ENCODE measurements at places on chromosomes 12 and 14. TPM values are rescaled to one million over a fixed set of nuclear protein-coding genes. Genes with fewer than 3 reads are reported as not detected.

GRCh38 chr12:132056951-132057350, 87.2 kb downstream of the DDX51 start:
- DNase-seq, result no peak

- DNase-seq, result no peak
Observed at GRCh38 chr14:50805396-50805795, 25.6 kb downstream of the NIN start.

- DNase-seq, result no peak
Observed at GRCh38 chr14:90514015-90514398, 117.2 kb downstream of the CALM1 start.

Gene DCP1B
- total RNA-seq, result 6.2 TPM

GRCh38 chr14:59278111-59278510, 89.6 kb downstream of the DAAM1 start:
- DNase-seq, result peak; percentile 93

Gene TSPAN11
- 2.0 TPM for total RNA-seq

DNA sequence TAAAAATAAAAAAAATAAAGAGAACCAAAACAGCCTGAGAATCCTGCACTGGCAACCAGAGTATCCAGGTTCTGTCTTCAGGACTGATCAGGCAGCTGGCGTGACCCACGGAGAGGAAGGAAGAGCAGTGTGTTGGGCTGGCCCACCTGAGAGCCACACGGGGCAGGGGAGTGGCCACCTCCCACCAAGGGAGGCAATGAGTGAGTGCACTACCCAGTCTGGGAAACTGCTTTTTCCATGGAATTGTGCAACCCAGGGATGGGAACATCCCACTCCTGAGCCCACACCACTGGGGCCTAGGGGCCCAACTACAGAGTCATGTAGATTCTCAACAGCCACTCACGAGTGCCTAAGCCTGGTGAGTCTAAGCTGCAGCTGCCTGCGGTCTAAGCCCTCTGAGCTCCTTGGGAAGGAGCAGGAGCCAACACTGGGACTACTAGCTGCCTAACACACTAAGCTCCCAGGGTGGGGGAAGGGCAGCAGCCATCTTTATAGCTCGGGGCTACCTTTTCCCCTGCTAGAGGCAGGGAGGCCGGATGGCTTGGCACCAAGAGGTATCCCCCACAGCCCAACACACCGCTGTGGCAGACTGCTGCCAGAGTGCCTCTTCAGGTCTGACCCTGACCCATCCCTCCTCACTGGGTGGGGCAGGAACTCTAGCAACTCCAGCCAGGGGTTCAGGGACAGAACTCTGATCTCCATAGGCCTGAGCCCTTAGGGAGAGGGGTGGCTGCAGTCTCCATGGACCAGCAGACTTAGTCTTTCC, 610.9 kb downstream of the RERGL start:
- no peak for DNase-seq

GRCh38 chr14:49058511-49058910, 527.7 kb downstream of the RPS29 start:
- no peak for DNase-seq

DNA sequence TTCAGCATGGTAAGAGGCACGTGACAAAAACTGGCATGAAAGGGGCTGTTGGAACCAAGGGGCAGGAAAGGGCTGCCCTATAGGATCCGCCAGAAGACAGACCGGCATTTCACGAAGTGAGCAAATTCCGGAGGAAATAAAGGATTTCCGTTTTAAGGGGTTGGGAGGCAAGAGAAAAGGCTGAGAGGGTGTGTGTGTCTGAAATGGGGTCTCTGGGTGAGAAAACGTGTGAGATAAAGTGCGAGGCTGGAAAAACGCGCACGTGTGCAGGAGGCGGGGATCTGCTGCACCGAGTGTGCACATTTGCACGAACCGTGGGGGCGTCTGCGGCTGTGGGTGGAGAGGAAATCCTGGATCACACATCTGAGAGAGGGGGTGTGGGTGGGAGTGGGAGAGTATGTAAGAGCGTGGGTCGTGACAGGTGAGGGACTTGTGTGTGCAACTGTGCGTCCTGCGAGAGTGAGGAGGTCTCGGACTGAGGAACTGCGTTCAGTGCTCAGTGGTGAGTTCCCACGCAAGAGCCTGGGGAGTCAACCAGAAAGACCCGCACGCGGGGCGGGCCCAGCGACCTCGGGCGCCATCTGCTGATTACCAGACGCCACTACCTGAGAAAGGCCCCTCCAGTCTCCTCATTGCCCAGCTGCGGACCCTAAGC, 37.0 kb upstream of the P2RX7 start:
- peak; percentile 42 for DNase-seq

DNA sequence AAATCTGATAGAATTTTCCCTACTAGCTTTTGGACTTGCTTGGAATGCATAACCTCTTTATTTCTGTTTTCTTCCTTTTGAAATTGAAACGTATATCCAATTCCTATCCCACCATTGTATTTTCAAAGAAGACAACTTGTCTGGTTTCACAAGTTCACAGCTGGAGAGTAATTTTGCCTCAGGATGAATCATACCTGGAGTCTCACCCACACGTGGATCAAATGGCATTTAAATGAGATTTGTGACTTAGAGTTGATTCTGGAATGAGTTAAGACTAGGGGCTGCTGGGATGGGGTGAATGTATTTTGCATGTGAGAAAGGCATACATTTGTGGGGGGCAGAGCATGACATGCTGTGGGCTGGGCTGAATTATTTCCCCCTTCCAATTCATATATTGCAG, 516.5 kb upstream of the MGAT4C start:
- no peak for DNase-seq

DNA sequence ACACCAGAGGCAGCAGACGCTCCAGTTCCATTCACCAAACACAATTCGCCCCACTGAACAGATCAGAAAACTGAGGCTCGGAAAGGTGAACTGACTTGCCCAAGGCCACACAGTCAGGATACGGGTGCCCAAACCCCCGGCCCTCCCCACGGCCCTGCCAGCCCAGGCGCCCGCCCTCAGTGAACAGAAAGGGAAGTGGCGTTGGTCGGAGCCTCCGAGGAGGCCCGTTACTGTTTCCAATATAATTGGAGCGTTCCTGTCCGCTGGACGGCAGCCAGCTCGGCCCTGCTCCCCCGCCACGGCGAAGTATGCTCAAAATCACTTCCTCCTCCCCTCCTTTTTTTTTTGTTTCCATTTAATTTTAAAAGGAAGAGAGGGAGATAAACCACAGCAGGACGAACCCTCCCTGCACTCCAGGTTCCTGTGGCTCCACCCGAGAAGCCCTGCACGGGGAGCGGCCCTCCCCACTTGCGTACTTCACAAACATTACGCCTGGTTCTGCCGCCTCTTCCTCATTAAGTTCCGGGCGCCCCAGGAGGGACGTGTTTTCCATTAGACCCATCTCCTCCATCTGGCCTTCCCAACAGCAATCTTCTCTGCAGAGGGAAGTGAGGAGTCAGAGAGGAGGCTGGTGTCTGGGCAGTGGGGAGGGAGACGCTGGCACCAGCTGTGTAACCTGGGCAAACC, 61.1 kb downstream of the NCOR2 start:
- DNase-seq, result peak; percentile 48

Gene LRRC10
- not detected for total RNA-seq

Gene STAT2
- total RNA-seq, result 268 TPM

DNA sequence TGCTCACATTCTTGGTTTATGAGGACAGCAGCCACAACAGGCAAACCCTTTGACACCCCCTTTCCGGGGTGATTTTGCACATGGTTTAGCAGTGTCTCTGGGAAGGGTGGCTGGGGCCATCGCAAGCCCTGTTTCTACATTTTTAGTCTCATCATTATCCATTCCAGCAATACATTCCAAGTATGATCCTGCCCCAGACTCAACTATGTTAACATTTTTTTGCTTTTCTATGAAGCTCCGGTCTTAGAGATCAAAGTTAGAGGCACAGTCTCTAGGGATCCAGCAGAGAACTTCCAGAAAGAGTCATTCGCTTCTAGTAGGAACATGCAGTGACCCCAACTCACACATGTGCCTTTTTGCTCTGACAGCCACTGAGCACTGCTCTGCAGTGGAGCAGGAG, 130.9 kb downstream of the TBX5 start:
- DNase-seq, result no peak

Gene LTBP2
- total RNA-seq, result 157 TPM

GRCh38 chr12:28963554-28963953, 185.5 kb upstream of the FAR2 start:
- peak; percentile 66 for DNase-seq

GRCh38 chr14:68297876-68298468, 478.4 kb downstream of the RAD51B start:
- peak; percentile 56 for DNase-seq

GRCh38 chr14:37247791-37248461, 50.2 kb downstream of the MIPOL1 start:
- no peak for DNase-seq

Gene ADAM21
- 0.25 TPM for total RNA-seq

DNA sequence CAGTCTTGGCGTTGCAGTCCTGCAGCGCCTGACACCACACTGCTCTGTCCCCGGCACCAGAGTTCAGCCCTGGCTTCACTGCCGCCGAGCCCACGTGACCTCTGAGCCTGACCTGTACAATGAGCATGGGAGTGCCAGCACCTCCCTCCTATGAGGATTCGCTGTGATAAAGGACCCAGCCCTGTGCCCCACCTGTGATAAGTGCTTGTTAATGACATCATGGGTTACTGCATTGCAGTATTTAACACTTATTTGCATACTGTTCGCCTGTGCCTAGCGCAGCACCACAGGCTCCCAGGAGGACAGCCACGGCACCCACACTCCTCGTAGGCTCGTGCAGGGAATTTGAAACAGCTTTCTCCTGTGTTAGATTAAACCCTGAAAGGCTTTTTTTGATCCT, 118.2 kb upstream of the GSC start:
- no peak for DNase-seq

GRCh38 chr12:48004053-48004941, at the start of gene COL2A1:
COL2A1 (minus strand) TSS chr12:48004476; CDS start chr12:48004321, 155 bp downstream.
- peak; percentile 3 for DNase-seq

GRCh38 chr12:121376754-121377697, 22.9 kb upstream of the RNF34 start:
- no peak for DNase-seq

Gene PPP4R4
- 0.98 TPM for total RNA-seq

DNA sequence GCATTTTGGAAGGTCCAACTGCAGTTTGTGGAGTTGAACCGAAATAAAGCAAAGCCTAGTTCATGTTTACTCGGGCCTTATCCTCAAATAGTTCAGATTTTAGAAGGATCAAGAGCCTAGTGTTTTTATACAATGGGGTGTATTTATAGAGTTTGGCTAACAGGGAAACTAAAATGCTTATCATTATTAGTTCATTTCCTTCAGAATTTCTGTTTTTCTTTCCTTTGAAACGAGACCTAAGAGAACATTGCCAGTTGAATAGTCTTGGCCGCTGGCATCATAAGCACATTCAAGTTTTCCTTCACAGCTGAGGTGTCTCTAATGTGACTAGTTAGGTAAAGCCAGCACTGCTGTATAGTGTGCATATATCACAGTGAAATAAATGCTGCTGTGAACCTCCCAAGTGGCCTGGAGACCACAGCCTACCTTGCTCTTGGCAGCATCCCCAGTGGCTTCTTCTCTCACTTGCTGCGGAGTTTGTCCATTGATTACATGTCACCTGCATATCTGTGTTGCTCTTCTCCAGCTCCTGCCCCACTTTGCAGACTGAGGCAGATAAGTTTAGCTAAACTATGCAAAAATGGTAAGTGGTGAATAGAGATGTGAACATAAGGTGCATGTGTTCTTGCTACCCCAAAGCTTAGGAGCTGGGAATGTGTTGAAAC, 88.8 kb downstream of the ANO6 start:
- DNase-seq, result peak; percentile 70

Gene FGD6
- 12.5 TPM for total RNA-seq

- peak; percentile 44 for DNase-seq
Observed at GRCh38 chr12:79454338-79454843, 236.4 kb downstream of the PAWR start.

DNA sequence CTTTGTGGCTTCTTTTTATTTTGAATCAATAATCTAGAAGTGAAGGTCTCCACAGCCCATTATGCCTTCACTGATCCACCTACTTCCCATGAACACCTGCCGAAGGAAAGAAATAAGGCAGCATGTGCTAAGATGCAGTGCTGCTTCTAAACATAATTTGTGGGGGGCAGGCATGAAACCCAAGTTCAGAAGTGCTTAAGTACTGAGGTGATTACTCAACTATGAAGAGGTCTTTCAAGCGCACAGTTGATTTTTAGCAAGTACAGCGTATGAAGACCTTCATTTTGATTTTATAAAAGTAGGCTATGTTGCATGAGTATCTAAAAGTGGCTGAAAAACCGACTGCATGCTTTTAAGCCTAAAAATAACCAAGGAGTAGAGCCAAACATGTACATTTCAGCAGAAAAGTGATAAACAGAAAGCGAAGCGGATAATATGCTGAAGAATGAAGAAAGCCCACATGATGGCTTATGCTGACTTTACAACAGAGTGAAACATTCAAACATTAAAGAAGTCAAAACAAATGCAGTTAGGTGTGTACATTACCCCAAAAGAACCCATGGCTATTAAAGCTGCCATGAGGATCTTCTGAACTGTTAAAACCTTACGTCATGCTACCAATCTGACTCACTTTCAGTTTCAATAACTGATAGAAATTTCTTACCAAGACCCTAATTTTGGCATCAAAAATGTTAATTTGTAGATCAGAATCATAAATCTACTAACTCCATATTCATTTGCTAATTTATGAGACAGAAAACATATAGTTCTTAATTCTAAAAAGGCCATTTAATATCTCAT, 29.3 kb downstream of the KICS2 start:
- DNase-seq, result no peak

Gene AMIGO2
- total RNA-seq, result 3.7 TPM

- DNase-seq, result peak; percentile 45
Observed at GRCh38 chr14:104898870-104899510, 25.7 kb upstream of the PLD4 start.
